Retina (tissue), 1 donor: ENCODE measurements at places on chromosomes 2 and 18.
A peak's percentile ranks its signal among the peaks of the same experiment; 100 is the strongest.

GRCh38 chr2:68825866-68826265, 45.3 kb downstream of the BMP10 start:
- no peak for DNase-seq

GRCh38 chr2:48915227-48915626, 159.7 kb upstream of the LHCGR start:
- DNase-seq: no peak

- no peak for DNase-seq
Observed at GRCh38 chr2:105365206-105365605, 27.9 kb downstream of the C2orf49 start.

DNA sequence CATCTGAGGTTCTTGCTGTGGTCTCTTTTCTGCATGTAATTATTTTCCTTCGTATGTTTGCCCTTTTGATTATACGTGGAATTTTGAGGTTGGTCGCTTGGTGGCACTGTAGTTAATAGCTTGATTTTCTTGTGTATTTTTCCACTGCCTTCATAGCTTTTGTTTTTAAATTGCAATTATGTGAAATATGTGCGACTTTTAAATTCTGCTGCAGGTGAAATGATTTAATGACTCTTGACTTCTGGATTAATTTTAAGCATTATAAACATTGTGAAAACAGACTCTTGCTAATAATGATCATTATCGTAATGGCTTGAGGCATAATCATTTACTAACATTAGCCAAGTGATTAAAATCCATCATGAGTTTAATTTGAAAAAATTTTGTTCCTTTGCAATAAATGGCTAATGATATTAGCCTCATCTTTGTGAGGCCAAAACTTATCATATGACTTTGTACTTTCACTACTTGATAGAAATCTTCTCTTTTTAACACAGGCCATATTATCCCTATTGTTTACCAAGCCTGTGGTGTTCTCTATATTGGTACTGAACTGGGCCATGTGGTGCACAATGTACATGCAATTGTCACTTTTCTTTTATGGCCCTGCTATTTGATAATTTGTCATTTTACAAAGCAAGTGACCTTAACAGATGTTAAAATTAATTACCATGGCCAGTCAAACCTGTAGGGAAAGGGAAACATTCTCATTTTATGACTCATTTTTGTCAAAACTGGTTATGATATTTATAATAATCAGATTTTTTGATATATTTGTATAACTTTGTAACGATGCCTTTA, 62.8 kb upstream of the NEUROD1 start:
- peak; percentile 59 for DNase-seq

GRCh38 chr18:63515801-63516200, 26.4 kb upstream of the SERPINB12 start:
- no peak for DNase-seq

DNA sequence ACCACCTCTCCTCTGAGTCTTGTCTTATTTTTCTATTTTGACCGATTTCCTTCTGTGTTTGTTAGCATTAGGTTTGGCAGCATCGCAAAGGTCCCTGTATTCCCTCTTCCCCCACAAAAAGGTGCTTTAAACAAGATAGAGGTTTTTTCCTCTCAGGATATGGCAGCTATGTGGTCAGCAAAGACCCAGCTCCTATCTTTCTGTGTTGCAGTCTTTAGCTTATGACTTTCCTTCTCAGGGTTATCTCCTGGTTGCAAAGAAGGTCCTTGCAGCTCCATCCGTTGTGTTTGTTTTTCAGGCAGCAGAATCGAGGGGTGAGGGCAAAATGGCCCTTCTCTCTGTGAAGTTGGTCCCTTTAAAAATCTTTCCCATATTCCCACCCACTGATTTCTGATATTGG, 38.4 kb downstream of the GALNT1 start:
- DNase-seq: no peak
